ENCODE measurements at places on chromosomes 2 and 18.

GRCh38 chr2:12161085-12161484, 414.7 kb downstream of the LPIN1 start:
- DNase-seq = no peak

GRCh38 chr2:12675801-12676200, 40.9 kb upstream of the TRIB2 start:
- no peak for DNase-seq

DNA sequence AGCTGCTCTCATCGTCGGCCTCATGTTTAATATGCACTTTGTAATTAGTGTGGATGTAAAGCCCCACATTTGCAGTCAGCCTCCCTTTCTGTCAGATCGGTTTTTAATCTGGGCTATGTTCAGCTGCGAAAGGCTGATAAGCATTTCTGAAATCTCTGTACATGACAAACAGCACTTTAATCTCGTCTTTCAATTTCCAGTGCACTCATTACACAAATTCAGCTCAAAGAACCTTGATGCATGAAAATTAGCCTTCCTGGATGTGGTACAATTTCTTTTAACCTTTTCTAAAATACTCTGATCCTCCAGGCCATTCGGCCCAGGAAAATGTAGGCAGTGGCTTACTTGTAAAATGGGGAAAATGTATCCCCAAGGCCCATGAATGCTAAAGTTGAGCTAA, 265.1 kb downstream of the RND3 start:
- no peak for DNase-seq

GRCh38 chr18:3932276-3932675, 482.3 kb downstream of the TGIF1 start:
- no peak for DNase-seq

DNA sequence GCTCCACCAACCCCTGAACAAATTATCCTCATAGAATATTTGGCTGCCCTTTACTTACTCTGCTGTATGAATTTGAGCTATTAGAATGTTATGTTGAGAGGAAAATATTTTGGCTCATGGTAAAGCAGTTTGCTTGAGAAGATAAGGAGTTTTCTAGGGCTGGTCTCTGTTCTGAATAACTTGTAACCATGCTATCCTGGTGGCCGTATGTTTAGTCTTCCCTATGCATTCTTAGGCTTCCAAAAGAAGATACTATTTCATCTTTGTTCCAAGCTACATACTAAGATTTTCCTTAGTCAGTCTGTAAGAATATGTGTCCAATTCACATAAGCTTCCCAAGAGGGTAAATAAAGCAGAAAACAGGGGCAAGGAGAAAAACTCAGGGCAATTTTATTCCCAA, 1105.1 kb upstream of the PIK3C3 start:
- no peak for DNase-seq

DNA sequence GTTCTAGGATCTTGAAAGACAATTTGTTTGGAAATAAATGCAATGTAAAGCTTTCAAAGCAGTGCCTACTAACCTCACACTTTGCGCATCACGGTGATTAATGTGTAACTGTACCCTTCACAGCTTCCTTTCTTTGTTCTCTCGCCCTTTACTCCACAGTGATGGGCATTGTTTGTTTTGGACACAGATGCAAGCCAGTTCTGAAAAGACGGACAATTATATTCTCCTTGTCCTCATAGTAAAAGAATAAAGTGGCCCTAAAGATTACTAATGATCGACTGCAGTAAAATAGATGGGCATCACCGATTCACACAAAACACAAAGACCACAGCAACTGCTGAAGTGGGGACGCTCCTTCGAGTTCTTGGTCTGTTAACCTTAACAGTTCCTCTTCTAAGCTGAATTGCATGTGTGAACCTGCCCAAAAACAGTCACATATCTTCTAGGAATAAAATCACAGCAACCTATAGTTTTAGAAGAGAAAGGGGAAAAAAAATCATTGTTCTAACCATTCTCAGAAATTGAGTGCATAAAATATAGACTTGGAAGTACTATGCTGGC, 7.7 kb downstream of the L3MBTL4 start:
- no peak for DNase-seq

DNA sequence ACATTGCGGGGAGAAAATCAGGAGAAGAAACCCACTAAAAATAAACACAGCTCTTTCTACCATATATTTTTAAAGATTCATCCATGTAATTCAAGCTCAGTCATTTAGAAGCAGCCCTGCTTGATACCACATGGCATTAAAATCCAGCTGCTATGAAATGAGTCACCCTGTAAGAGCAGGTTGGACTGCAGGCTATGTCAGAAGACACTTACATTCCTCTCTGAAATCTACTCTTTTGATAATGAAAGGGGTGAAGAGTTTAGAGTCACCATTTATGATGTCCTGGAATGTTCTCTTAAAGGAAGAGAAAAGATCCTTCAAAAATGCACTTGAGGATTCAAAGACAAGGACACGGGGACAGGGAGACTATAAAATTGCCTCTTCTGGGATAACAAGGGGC, 100.6 kb upstream of the APCDD1 start:
- no peak for DNase-seq

DNA sequence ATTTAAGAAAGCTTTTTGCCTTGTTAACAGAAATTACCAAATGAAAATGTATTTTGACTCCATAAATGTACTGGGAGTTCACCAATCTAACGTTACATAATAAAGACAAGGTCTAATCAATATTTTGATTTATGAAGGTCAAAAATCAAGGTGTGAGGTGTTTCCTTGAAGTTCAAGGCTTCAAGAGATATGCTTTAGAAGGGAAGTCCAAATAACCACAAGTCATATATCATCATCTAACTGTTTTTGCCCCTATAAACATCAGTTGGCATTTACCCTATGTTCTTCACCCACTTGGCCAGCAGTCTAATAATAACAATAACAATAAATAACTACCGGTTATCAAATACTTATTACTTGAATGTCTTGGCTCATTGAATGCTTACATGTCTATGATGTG, 196.1 kb upstream of the ID2 start:
- DNase-seq = no peak

- DNase-seq = no peak
Measured at GRCh38 chr2:156663757-156664409, 227.7 kb downstream of the GPD2 start.

- DNase-seq = no peak
Measured at GRCh38 chr2:220334871-220335590, 707.6 kb downstream of the SLC4A3 start.

- DNase-seq = no peak
Measured at GRCh38 chr2:120053891-120054290, 41.0 kb downstream of the EPB41L5 start.

DNA sequence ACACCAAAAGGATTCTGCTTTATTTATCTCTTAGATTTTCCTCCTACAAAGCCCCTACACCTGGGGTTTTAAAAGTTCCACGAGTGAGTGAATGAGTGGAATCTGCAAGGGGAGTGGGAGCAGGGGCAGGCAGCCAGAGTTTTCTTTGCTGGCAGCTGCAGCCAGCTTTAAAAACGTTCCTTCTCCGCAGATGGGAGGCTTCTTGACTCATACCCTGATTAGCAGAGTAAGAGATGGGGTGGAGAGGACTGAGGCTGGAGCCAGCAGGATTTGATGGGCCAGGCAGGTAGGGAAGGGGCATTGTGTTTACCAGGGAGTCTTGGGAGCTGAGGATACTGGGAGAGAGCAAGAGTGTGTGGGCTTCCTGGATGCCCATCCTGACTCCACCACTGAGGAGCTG, 99.6 kb upstream of the TNP1 start:
- no peak for DNase-seq

DNA sequence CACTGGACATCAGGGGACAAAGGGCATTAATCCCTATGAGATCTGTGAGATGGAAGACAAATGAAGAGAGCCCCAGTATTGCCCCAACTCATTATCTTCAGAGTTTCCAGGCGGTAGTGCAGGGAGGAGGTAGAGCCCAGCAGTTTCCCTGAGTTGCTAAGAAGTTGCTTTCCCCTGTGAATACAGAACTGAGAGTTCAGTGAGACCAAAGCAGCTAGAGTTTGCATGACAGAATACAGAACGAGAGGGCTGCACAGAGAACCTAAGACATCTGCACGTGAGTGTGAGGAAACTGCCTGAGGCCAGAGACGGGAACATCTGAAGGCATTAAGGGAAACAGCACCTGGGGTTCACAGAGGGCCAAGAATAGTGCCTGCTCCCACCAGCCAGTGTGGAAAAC, 18.1 kb upstream of the PGAP1 start:
- DNase-seq = no peak

- DNase-seq = peak; percentile 42
Measured at GRCh38 chr2:55718165-55719008, 24.7 kb upstream of the PNPT1 start.

DNA sequence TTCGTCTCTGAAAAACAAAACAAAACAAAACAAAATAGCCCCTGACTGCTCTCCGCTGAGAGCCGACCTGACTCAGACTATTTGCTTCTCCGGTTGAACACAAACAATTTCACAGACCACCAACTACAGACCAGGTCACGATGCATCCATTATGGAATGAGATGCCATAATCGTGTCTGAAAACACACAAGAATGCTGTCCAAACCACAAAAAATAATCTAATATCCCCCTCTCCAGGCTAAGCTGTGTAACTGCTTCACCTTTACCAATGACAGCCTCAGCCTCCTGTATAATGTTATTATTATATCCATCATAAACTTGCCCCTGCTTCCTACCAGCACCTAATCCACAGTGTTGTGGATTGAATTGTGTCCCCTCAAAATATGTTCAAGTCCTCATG, 114.7 kb downstream of the DNAH6 start:
- no peak for DNase-seq

- DNase-seq = no peak
Measured at GRCh38 chr2:43576981-43577892, 18.6 kb downstream of the THADA start.

DNA sequence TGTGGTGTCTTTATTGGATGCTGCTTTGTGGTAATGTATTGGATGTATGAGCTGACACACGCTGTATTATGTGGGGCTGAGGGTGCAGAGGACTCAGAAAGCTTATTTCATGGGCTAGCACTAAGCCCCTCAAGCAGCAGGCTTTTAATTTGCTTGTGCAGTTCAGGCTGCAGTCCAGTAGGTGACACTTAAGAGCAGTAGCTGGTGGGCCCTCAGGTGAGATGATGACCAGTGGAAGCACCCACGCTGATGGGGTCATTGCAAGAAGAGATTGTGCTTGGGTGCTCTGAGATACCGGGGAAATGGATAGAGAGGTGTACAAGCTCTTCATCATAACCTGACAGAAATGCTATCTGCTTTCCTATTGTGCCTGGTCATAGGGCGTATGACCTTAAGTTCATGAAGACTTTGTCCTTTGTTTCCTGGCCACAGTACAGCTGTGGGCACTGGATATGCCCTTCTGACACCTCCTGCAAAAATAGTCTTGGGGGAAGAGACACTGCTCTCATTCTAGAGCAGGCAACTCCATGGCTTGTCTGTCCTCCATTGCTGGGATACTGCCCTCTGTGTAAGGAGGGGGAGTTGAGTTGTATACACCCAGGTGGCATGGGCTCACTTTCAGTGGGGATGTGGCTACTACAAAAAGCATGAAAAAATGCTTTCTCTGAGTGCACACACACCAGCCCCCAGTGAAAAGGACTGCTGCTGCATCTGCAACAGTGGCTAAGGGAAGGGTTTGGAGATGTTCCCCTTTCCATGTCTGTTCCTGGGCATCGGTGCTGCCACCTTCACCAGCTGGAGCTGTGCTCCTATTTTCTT, 205.7 kb upstream of the ZSWIM2 start:
- peak; percentile 44 for DNase-seq

GRCh38 chr18:29979881-29980280, 1062.7 kb downstream of the DSC3 start:
- no peak for DNase-seq

- DNase-seq = peak; percentile 43
Measured at GRCh38 chr2:39202639-39203369, 41.0 kb downstream of the CDKL4 start.

- DNase-seq = no peak
Measured at GRCh38 chr2:127523269-127523939, 2.9 kb downstream of the IWS1 start.

- DNase-seq = no peak
Measured at GRCh38 chr2:230430957-230431910, 15.2 kb downstream of the SP100 start.

DNA sequence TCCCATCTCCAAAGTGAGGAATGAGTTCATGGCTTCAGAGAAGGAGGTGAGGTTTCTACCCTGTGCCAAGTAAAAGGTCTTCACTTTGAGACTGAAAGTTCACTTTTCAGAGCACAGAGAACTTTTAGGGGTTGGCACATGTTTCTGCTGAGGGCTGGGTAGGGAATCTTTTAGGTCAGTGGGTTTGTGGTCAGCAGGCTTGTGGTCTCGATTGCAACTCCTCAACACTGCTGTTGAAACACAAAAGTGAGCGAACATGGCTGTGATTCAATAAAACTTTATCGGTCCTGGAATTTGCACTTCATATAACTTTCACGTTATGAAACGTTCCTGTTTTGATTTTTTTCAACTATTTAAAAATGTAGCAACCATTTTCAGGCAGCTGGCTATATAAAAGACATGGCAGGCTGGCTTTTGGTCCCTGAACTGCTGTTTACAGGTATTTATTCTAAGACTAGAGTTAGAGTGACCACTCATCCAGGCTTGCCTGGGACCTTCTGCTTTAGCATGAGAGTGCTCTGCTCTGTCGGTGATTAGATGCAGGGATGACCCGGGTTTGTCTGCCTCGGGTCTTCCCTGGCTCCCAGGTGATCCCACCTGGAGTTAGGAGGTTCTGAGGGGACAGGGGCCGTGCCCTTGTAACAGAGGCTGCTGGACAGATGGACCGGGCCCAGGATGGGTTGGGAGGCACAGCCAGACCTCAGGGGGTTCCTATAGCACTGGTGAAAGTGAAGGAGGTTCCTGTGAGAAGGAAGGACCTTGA, 62.7 kb upstream of the TAF1B start:
- DNase-seq = no peak

- no peak for DNase-seq
Measured at GRCh38 chr2:7061921-7062320, 144.7 kb downstream of the RNF144A start.

- DNase-seq = no peak
Measured at GRCh38 chr2:74439803-74440377, 1.8 kb downstream of the RTKN start.

- DNase-seq = no peak
Measured at GRCh38 chr2:29446847-29447246, 331.6 kb downstream of the CLIP4 start.

GRCh38 chr2:223580951-223581350, 21.2 kb downstream of the SCG2 start:
- no peak for DNase-seq

- DNase-seq = no peak
Measured at GRCh38 chr18:23953984-23954383, 60.6 kb upstream of the TTC39C start.

GRCh38 chr18:213966-214365, 53.9 kb downstream of the THOC1 start:
- no peak for DNase-seq

GRCh38 chr18:40346146-40346545, 1608.9 kb upstream of the PIK3C3 start:
- no peak for DNase-seq

DNA sequence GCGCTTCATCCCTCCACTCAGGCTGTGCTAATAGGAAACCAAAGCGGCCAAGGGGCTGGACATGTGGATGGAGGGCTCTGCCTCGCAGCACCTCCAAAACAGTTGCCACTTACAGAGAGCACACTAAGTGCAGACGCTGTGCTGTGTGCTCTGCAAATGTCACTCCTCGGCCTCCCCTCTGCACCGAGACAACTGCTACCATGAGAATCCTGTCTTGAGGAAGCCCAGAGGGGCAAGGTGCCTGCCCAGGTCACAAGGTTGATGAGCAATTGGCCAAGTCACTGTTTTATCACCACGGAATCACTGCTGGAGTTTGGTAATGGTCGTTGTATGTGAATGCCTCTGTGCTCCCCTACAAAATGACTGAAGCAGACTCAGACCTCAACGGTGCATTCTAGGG, 132.2 kb downstream of the SEPTIN10 start:
- no peak for DNase-seq

GRCh38 chr2:159010340-159010739, 41.9 kb downstream of the TANC1 start:
- no peak for DNase-seq
